Vagina (tissue), 2 donors: ENCODE measurements at places on chromosomes 2 and 18. TPM values are rescaled to one million over a fixed set of nuclear protein-coding genes. Genes with fewer than 3 reads are reported as not detected.

- H3K27ac ChIP-seq: peak overlapping the region; percentile 17
- H3K4me1 ChIP-seq: peaks cover 15% of the 10 kb centered on the region
- H3K4me3 ChIP-seq: no peak overlapping the region
Observed at GRCh38 chr2:229254206-229254605, 16.9 kb downstream of the PID1 start.

- no peak overlapping the region for H3K4me3 ChIP-seq
- H3K27me3 ChIP-seq: no peaks in the 10 kb centered on the region
- no peak for DNase-seq
- no peaks in the 10 kb centered on the region for H3K36me3 ChIP-seq
- no peak overlapping the region for H3K27ac ChIP-seq
Observed at GRCh38 chr18:627231-627630, 30.2 kb upstream of the TYMS start.

GRCh38 chr2:190882856-190883582 lies 2.4 kb downstream of the GLS start:
- H3K4me3 ChIP-seq: peak overlapping the region; percentile 94
- H3K27ac ChIP-seq: peak overlapping the region; percentile 97
- no peaks in the 10 kb centered on the region for H3K36me3 ChIP-seq
- no peaks in the 10 kb centered on the region for H3K27me3 ChIP-seq

- H3K36me3 ChIP-seq: no peaks in the 10 kb centered on the region
- no peak for DNase-seq
- no peak overlapping the region for H3K4me3 ChIP-seq
- no peaks in the 10 kb centered on the region for H3K27me3 ChIP-seq
- H3K27ac ChIP-seq: peak overlapping the region; percentile 89
- peaks cover 30% of the 10 kb centered on the region for H3K4me1 ChIP-seq
Observed at GRCh38 chr2:70029814-70030409, 57.4 kb upstream of the PCBP1 start.

- no peak overlapping the region for H3K4me3 ChIP-seq
- no peak overlapping the region for H3K27ac ChIP-seq
- no peaks in the 10 kb centered on the region for H3K4me1 ChIP-seq
Observed at GRCh38 chr2:218648088-218648786, 11.2 kb downstream of the ZNF142 start.

CNDP1 gene
- 9.8 TPM for total RNA-seq
